ENCODE measurements at places on chromosomes 1 and 21. TPM values are rescaled to one million over a fixed set of nuclear protein-coding genes. Genes with fewer than 3 reads are reported as not detected.

Gene KRTAP11-1
- total RNA-seq = not detected

Gene S100A12
- not detected for total RNA-seq

Gene APCS
- not detected for total RNA-seq

Gene EBNA1BP2
- 54.4 TPM for total RNA-seq

Gene RXFP4
- not detected for total RNA-seq

Gene CYB5RL
- total RNA-seq = 8.8 TPM

Gene COL9A2
- total RNA-seq = 2.3 TPM

Gene PRAMEF27
- not detected for total RNA-seq

Gene PHF13
- total RNA-seq = 15.9 TPM

Gene DCST1
- total RNA-seq = not detected

Data from articular chondrocyte of knee joint (primary cell).